ENCODE measurements at places on chromosomes 16 and 17.

- no peak for DNase-seq
Observed at GRCh38 chr17:32266051-32266388, 388 bp downstream of the RHBDL3 start.

DNA sequence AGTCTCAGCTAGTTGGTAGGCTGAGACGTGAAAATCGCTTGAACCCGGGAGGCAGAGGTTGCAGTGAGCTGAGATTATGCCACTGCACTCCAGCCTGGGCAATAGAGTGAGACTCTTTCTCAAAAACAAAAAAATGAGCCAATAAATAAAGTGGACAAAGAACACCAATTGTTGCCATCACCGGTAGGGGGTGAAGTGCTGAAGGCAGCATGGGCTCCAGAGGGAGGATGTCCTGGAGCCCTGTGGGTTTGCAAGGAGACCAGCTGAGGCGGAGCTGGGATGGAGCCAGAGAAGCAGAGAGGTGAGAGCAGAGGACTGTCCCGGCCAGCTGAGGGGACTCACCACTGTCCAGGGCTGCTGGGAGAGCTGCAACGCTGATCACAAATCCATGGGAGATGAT lies 13.8 kb downstream of the CHST6 start:
- DNase-seq, result no peak

- DNase-seq, result no peak
Observed at GRCh38 chr16:58699151-58699550, 14.6 kb upstream of the SLC38A7 start.

DNA sequence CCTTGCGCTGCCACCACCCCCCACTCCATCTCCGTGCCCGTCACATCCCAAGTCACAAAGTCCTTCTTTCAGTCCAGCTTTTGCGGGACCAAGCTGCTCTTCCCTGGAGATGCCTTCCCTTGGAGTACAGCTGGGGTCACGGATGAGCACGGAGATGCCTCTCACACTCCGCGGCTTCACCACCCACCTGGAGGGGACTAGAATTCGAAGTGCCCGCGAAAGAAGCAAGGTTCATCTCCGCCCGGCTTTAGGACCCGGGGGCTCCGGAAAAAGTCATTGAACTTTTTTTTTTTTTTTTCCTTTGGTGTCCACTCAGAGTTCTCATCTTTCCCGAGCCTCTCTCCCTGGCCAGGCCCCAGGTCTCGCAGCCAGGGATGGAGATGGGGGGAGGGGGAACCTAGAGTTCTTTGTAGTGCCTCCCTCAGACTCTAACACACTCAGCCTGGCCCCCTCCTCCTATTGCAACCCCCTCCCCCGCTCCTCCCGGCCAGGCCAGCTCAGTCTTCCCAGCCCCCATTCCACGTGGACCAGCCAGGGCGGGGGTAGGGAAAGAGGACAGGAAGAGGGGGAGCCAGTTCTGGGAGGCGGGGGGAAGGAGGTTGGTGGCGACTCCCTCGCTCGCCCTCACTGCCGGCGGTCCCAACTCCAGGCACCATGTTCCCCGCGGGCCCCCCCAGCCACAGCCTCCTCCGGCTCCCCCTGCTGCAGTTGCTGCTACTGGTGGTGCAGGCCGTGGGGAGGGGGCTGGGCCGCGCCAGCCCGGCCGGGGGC lies at the start of gene FKBP10:
TSS of gene FKBP10 (plus strand) at position 624 of the 771 bp plus-strand sequence. CDS start at position 655, 31 bp downstream.
- DNase-seq, result peak; percentile 95

DNA sequence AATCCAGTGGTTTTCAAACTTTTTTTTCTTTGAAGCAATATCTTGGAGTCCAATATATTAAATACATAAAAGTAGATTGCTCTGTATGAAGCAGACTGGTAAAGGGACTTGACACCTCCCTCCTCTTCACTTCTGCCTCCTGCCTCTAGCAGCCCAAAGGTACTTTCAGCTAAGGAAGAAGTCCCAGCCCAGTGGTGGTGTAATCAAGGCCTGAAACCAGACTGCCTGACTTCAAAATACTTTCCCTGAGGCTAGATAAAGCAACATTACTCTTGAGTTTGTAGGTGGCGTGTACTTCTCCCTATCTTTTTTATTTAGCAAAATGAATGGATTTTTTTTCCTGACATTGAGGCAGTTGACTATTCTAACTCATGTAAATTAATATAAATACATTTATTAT lies 122.4 kb upstream of the TMEM97 start:
- DNase-seq, result no peak

- DNase-seq, result no peak
Observed at GRCh38 chr17:1894753-1895339, 65.0 kb downstream of the RPA1 start.

DNA sequence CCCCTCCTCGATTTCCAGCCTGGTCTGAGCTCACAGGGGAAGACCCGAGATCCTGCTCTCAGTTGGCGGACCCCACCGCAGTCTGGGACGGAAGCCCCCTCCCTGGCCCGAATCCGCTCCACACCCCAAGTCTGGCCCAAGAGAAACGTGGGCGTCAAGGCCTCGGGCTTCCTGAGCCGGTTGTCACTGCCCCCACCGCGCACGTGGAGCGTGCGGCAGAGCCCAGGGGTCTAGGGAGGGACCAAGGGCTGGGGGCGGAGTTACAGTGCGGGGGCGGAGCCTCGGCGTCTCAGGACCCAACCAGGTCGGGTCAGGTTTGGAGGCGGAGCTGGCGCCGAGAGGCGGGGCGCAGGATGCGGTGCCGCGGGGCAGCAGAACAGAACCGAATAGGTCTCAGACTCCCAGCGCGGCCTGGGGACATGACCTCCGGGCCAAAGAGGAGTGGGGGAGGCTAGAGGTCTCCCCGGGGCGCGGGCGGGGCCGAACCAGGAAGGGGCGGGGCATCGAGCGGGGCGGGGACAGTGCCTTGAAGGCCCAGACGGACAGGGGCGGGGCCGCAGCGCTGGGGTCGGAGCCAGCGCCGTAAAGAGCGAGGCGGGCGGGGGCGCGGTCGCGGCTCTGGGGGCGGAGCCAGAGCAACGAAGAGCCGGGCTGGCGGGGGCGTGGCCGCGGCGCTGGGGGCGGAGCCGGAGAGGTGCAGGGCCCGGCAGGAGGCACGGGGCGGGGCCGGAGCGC lies 431 bp upstream of the ZFPM1 start:
- DNase-seq, result peak; percentile 95

GRCh38 chr16:12265108-12265507 lies 288.6 kb downstream of the SNX29 start:
- DNase-seq, result no peak

DNA sequence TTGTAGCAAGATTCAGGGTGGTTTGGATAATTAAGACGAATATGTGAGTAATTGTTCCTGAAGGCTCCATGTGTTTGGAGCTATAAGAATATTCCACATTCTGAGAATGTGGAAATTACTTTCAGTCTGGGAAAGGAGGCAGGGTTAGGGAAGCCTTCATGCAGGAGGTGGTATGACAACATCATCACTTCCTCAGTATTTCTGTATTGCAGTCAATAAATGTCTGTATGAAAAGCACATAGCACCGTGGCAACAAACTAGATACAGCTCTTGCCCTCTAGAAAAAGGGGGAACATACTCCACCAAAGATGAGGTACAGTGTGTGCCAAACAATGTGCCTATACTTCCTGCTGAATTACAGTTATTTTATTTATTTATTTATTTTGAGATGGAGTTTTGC lies 26.1 kb upstream of the DHRS7B start:
- DNase-seq, result no peak

Data from fibroblast of skin of scalp (primary cell).